Cardiac septum (tissue), 1 donor: ENCODE measurements at places on chromosomes 11 and 22. TPM values are rescaled to one million over a fixed set of nuclear protein-coding genes. Genes with fewer than 3 reads are reported as not detected.

- no peak for DNase-seq
Observed at GRCh38 chr11:12716816-12717215, 42.6 kb downstream of the TEAD1 start.

MYO18B gene
- total RNA-seq: 254 TPM

MAPK12 gene
- 32.5 TPM for total RNA-seq

- DNase-seq: no peak
Observed at GRCh38 chr11:72141066-72141465, 5.5 kb downstream of the FOLR3 start.

- no peak for DNase-seq
Observed at GRCh38 chr11:78325274-78325781, 92.3 kb downstream of the GAB2 start.
